Mammary epithelial cell (primary cell): ENCODE measurements at places on chromosomes 6 and 20. TPM values are rescaled to one million over a fixed set of nuclear protein-coding genes. Genes with fewer than 3 reads are reported as not detected.

BPHL gene
- polyA plus RNA-seq: 17.7 TPM

GSTA3 gene
- polyA plus RNA-seq: not detected

GRCh38 chr20:61203320-61203719, 48.7 kb upstream of the CDH4 start:
- no peak for DNase-seq

DNA sequence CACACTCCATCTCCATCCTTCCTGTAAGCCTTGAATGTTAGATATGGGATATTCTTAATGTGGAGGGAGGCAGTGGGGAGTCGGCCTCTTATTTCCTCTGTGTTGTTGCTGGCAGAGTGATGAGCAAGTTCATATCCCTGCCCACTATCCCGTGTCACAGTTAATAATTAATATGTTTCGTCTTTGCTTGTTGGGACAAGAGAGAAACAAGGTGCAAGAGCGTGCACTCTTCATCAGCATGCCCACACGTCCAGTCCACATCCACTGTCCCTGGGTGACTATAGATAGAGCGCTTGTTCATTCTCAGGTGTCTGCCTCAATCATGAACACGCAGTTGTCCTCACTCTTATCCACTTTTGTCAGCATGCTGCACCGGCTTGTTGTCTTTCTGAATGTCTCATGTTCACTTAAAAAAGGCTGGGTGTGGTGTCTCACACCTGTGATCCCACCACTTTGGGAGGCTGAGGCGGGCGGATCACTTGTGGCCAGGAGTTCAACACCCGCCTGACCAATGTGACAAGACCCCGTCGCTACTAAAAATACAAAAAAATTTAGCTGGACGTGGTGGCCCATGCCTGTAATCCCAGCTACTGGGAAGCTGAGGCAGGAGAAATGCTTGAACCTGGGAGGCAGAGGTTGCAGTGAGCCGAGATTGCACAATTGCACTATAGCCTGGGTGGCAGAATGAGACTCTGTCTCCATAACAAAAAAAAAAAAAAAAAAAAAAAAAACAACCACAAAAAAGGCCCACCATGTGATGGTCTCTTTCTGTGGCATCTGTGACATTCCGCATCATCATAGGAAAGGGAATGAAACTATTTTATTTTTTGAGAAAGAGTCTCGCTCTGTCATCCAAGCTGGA, 34.2 kb downstream of the PPP1R3G start:
- DNase-seq: no peak

- DNase-seq: no peak
These were observed 13.5 kb upstream of the GFOD1 start for GRCh38 chr6:13500915-13501314.

GRCh38 chr20:50710492-50711063, 19.2 kb upstream of the RIPOR3 start:
- no peak for DNase-seq

- DNase-seq: no peak
These were observed 915 bp downstream of the CLVS2 start for GRCh38 chr6:122996794-122997505.
